ENCODE measurements at places on chromosomes 1 and 21.

- no peak for DNase-seq
These were observed 109.5 kb upstream of the ZNF648 start for GRCh38 chr1:182170891-182171461.

GRCh38 chr1:87894062-87894461 is 565.4 kb downstream of the LMO4 start:
- no peak for DNase-seq

DNA sequence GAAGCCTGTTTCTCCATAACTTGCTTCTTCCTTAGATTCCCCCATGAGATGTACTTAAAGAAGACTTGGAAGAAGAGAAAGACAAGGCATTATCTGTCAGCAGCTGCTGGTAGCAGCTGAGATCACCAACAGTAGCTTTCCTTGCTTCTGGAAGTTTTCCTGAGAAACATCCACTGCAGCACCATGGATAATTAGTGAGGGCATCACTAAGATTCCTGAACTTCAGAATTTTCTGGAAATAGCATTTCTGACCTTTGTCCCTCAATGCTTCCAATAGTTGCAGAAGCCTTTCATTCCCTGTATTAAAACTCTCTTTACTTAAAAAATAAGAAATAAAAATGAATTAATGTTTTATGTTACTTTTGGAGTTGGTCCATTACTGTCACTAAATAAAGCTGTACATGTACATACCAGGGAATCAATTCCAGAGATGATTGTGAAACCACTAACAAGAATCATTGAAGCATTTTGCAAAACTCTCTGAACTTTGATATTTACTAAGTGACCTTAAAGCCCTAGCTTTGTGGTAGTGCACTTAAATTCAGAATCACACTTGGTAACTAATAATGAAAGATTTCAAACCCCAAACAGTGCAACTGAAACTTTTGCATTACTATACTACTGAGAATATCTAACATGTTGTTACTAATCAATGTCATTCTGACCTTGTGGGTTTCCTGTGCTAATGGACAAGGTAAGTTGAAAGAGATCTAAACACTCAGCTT is at the start of gene CFHR4:
Gene CFHR4, plus strand, starts transcription at position 538 of the 725 bp plus-strand sequence. Its CDS starts 99 bp downstream, at position 637.
- no peak for DNase-seq

GRCh38 chr1:201540846-201541735 is 2.2 kb downstream of the NAV1 start:
- DNase-seq, result no peak
